ENCODE measurements at places on chromosomes 7 and 10. TPM values are rescaled to one million over a fixed set of nuclear protein-coding genes. Genes with fewer than 3 reads are reported as not detected.

The HOGA1 gene
- not detected for total RNA-seq

The GIMAP6 gene
- not detected for total RNA-seq

The C7orf57 gene
- not detected for total RNA-seq

DNA sequence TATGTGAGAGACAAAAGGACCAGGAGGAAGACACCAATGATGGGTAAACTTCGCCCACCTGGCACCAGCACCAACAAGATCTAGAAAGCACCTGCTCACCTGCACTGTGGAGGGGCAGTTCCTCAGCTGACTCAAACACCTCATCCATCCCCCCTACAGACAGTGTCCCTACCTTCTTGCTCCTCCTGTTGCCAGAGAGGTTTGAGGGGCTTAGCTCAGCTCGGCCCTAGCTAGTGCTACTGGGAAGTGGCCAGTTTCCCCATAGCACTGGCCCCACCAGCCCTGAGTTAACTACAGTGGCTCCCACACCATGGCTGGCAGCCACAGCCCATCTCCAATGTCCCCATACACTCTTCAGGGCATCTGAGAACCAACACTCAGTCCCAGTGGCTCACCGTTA, 70.8 kb downstream of the GRID1 start:
- DNase-seq: no peak

GRCh38 chr10:481628-482027, 207.8 kb downstream of the DIP2C start:
- DNase-seq: no peak

- DNase-seq: peak; percentile 13
Observed at GRCh38 chr7:34184466-34184865, 279.1 kb downstream of the BMPER start.

DNA sequence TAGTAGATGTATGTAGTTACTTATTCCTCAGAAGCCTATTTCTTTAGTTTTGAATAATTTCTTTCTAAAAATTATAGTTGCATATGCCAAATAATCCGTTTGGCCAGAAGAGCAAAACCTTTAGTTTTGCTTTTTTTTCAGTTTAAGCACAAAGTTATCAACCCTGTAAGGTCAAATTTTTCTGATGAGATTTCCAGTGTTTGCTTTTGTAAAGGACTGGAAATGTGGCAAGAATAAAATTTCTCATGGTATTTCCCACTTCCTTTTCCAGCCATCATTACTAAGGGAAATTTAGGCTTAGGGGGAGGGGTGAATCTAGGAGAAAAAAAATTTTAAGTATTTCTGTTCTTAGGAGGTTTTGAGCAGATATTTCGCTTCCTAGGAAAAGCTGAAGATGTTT, 7.6 kb downstream of the CALD1 start:
- DNase-seq: no peak

DNA sequence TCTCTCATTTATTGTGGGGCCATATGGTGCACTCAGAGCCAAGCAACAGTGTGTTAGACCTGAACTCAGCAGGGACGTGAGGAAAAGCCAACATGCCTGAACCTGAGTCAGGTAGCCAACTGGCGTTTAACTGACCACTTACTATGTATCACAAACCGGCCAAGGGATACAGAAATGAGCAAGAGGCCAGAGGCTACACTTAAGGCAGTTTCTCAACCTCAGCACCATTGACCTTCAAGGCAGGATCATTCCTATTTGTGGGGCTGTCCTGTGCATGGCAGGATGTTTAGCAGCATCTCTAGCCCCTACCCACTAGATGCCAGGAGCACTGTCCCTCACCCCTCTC, 103.5 kb upstream of the NANOS1 start:
- DNase-seq: no peak

GRCh38 chr7:134966691-134967090, 19.6 kb upstream of the AGBL3 start:
- no peak for DNase-seq

- DNase-seq: no peak
Observed at GRCh38 chr10:22723783-22724182, 9.4 kb upstream of the PIP4K2A start.
